ENCODE measurements at places on chromosomes 12 and 14.

DNA sequence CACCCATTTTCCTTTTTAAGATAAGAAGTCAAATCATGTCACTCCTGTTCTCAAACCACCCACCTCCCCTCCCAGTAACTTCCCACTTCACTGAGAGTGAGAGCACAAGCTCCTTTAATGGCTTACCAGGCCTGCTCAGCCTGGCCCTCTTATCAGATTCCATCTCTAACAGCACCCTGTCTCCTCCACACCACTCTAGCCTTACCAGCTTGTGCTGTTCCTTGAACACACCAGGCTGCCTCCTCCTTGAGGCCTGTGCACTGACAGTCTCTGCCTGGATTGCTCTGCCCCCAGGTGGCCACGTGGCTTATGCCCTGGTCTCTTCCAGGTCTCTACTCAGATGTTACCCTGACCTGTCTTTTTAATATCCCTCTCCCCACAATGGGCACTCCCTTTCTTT, 40.1 kb upstream of the EVL start:
- DNase-seq = no peak

GRCh38 chr12:46725332-46725731, 100.5 kb downstream of the SLC38A4 start:
- no peak for DNase-seq

GRCh38 chr14:34983148-34983760, 462 bp downstream of the SRP54 start:
- DNase-seq = no peak

GRCh38 chr12:131192951-131193350, 239.2 kb downstream of the ADGRD1 start:
- DNase-seq = no peak

GRCh38 chr14:101738703-101739320, 22.7 kb upstream of the PPP2R5C start:
- no peak for DNase-seq

Data from non-pigmented ciliary epithelial cell (primary cell).